ENCODE measurements at places on chromosomes 5 and 9. TPM values are rescaled to one million over a fixed set of nuclear protein-coding genes. Genes with fewer than 3 reads are reported as not detected.
A peak's percentile ranks its signal among the peaks of the same experiment; 100 is the strongest.

- no peaks in the 10 kb centered on the region for H3K27me3 ChIP-seq
- DNase-seq, result no peak
- H3K36me3 ChIP-seq, result no peaks in the 10 kb centered on the region
- no peak overlapping the region for H3K27ac ChIP-seq
- peaks cover 18% of the 10 kb centered on the region for H3K4me1 ChIP-seq
Observed at GRCh38 chr9:130233587-130233945, 32.0 kb upstream of the HMCN2 start.

BTNL9 gene
- 34.1 TPM for total RNA-seq

NMUR2 gene
- total RNA-seq, result not detected

DNA sequence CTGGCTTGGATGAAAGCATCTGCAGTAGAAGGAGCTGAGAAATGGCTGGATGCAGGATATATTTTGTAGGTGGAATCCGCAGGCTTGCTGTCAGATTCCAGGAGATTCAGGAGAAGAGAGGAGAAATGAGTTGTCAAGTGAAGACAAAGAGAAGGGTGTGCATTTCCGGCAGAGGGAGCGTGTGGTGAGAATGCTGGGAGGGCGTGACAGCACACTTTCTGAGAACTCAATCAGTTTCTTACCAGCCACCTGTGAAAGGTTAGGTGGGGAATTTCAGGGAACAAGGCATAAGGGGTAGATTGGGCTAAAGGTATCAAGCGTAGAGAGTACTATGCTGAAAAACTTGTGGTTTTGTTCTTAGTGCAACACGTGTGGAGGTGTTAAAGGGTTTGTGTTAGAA is 199.3 kb upstream of the ANKH start:
- DNase-seq, result no peak
- H3K27me3 ChIP-seq, result no peaks in the 10 kb centered on the region
- no peaks in the 10 kb centered on the region for H3K4me1 ChIP-seq
- H3K36me3 ChIP-seq, result no peaks in the 10 kb centered on the region
- no peak overlapping the region for H3K4me3 ChIP-seq

- no peak for DNase-seq
- H3K4me1 ChIP-seq, result no peaks in the 10 kb centered on the region
- no peak overlapping the region for H3K27ac ChIP-seq
- H3K4me3 ChIP-seq, result no peak overlapping the region
- H3K27me3 ChIP-seq, result no peaks in the 10 kb centered on the region
Observed at GRCh38 chr5:101785090-101785489, 511.0 kb downstream of the SLCO4C1 start.

ENTPD2 gene
- total RNA-seq, result 4.9 TPM

- no peak overlapping the region for H3K27ac ChIP-seq
- H3K4me3 ChIP-seq, result no peak overlapping the region
- no peaks in the 10 kb centered on the region for H3K36me3 ChIP-seq
Observed at GRCh38 chr5:69029292-69029691, 64.5 kb upstream of the SLC30A5 start.

SPARC gene
- 273 TPM for total RNA-seq

GRCh38 chr5:54480296-54480695 is 24.8 kb downstream of the HSPB3 start:
- H3K36me3 ChIP-seq, result no peaks in the 10 kb centered on the region
- no peaks in the 10 kb centered on the region for H3K4me1 ChIP-seq

- H3K27ac ChIP-seq, result no peak overlapping the region
- H3K4me3 ChIP-seq, result no peak overlapping the region
- no peaks in the 10 kb centered on the region for H3K4me1 ChIP-seq
- no peak for DNase-seq
Observed at GRCh38 chr5:72032788-72033187, 74.5 kb upstream of the MAP1B start.

C9orf50 gene
- not detected for total RNA-seq

GRCh38 chr5:116358015-116358523 is 216.6 kb downstream of the SEMA6A start:
- H3K4me1 ChIP-seq, result peaks cover 12% of the 10 kb centered on the region
- no peak for DNase-seq
- no peak overlapping the region for H3K27ac ChIP-seq
- no peaks in the 10 kb centered on the region for H3K27me3 ChIP-seq
- H3K4me3 ChIP-seq, result no peak overlapping the region
- H3K36me3 ChIP-seq, result no peaks in the 10 kb centered on the region

GRCh38 chr9:99351647-99352046 is 129.6 kb downstream of the SEC61B start:
- peaks cover 17% of the 10 kb centered on the region for H3K4me1 ChIP-seq
- no peak overlapping the region for H3K27ac ChIP-seq
- H3K36me3 ChIP-seq, result no peaks in the 10 kb centered on the region
- no peak overlapping the region for H3K4me3 ChIP-seq

- H3K27ac ChIP-seq, result peak overlapping the region; percentile 97
- no peaks in the 10 kb centered on the region for H3K27me3 ChIP-seq
- no peaks in the 10 kb centered on the region for H3K36me3 ChIP-seq
- H3K4me3 ChIP-seq, result no peak overlapping the region
- DNase-seq, result no peak
Observed at GRCh38 chr5:172868436-172868923, 34.4 kb downstream of the ERGIC1 start.

DNA sequence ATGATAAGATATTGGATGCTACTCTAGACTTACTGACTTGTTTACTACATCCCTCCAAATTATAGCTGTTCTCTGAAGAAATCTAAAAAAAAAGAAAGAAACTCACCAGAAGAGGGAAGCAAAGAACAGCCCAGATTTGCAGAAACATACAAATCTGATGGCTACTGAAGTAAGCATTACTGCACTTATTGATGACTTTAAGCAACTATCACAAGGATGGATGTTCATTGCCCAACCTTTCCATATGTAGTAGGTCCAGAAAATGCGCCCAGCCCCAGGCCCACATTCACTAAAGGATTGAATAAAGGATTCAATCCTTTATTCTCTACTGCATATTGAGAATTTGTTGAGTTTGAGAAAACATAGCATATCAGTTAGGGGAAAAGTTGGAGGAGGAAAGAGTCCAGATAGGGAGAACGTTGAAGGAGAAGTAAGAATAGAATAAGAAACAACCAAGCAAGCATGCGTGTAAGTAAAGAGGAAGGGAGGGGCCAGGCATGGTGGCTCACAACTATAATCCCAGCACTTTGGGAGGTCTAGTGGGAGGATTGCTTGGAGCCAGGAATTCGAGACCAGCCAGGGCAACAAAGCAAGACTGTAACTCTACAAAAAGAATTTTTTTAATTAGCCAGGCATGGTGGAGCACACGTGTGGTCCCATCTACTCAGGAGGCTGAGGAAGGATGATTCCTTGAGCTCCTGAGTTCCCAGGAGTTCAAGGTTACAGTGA is 33.8 kb upstream of the DTWD2 start:
- H3K4me1 ChIP-seq, result no peaks in the 10 kb centered on the region
- H3K36me3 ChIP-seq, result no peaks in the 10 kb centered on the region
- no peaks in the 10 kb centered on the region for H3K27me3 ChIP-seq
- H3K27ac ChIP-seq, result no peak overlapping the region
- H3K4me3 ChIP-seq, result no peak overlapping the region

SPATA31A3 gene
- total RNA-seq, result not detected

- H3K27me3 ChIP-seq, result no peaks in the 10 kb centered on the region
- no peaks in the 10 kb centered on the region for H3K36me3 ChIP-seq
- H3K27ac ChIP-seq, result no peak overlapping the region
- H3K4me3 ChIP-seq, result no peak overlapping the region
Observed at GRCh38 chr9:4306066-4306776, 6.4 kb upstream of the GLIS3 start.

GRCh38 chr5:150060471-150060870 is 25.9 kb downstream of the CSF1R start:
- H3K36me3 ChIP-seq, result no peaks in the 10 kb centered on the region
- H3K4me1 ChIP-seq, result no peaks in the 10 kb centered on the region
- H3K4me3 ChIP-seq, result no peak overlapping the region
- H3K27ac ChIP-seq, result no peak overlapping the region
- no peaks in the 10 kb centered on the region for H3K27me3 ChIP-seq
- DNase-seq, result no peak

- no peak overlapping the region for H3K4me3 ChIP-seq
- no peaks in the 10 kb centered on the region for H3K4me1 ChIP-seq
- H3K27ac ChIP-seq, result no peak overlapping the region
- no peaks in the 10 kb centered on the region for H3K27me3 ChIP-seq
- no peak for DNase-seq
Observed at GRCh38 chr9:93245437-93245970, 61.6 kb downstream of the WNK2 start.

ARSB gene
- 12.3 TPM for total RNA-seq

SEMA5A gene
- total RNA-seq, result 9.3 TPM

GRIN1 gene
- 0.74 TPM for total RNA-seq

- H3K4me1 ChIP-seq, result peaks cover 52% of the 10 kb centered on the region
- H3K27ac ChIP-seq, result peak overlapping the region; percentile 16
- no peak for DNase-seq
- no peaks in the 10 kb centered on the region for H3K27me3 ChIP-seq
- H3K36me3 ChIP-seq, result no peaks in the 10 kb centered on the region
- H3K4me3 ChIP-seq, result no peak overlapping the region
Observed at GRCh38 chr5:172846249-172846648, 12.2 kb downstream of the ERGIC1 start.

Data from vagina (tissue), 2 donors.